ENCODE measurements at places on chromosomes 2 and 18. TPM values are rescaled to one million over a fixed set of nuclear protein-coding genes. Genes with fewer than 3 reads are reported as not detected.

GRCh38 chr2:189580658-189581353 is at the start of gene SLC40A1:
SLC40A1 (minus strand) TSS chr2:189580786; CDS start chr2:189580460, 326 bp downstream.
- DNase-seq, result peak; percentile 56

DNA sequence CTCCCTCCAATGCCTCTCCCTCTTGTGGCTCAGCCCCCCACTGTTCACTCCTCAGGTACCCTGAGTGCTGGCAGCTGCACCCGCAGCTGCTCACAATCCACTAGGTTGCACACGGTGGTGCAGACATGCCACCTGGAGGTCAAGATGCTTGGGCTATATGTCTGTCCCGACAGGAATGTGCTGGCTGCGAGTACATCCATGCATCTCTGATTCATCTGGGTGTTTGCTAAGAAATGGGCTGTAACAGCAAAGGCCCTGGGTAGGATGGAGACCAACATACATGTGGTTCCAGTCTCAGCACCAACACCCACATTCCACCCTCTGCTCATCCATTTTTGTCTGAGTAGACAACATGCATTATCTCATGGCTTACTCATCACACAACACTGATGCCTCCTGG is 31.3 kb downstream of the ANKMY1 start:
- DNase-seq, result no peak

- DNase-seq, result no peak
Observed at GRCh38 chr2:16031848-16032159, 91.5 kb downstream of the MYCN start.

DNA sequence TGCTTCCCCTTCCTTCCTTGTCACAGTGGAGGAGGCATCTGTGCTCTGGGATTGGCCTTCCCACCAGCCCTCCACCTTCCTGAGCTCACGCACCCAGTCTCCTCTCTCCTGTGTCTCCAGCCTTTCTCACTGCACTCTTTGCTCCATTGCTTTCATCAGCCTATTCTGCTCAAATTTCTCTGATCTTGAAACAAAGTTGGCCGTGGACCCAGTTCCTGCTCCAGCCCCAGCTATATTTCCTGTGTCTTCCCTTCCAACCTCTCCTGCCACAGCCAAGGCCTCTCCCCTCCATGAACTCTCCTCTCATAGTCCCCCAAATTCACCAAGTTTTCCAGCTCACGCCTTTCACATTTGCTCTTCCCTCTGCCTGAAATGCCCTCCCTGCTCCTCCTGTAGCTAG is 226.6 kb upstream of the AGAP1 start:
- DNase-seq, result no peak

- DNase-seq, result no peak
Observed at GRCh38 chr18:51630706-51631105, 433.2 kb upstream of the MEX3C start.

UGT1A9 gene
- total RNA-seq, result not detected

GCG gene
- 0.36 TPM for total RNA-seq

All from mesothelial cell of epicardium (in vitro differentiated cells).